Activated CD8-positive, alpha-beta T cell treated with anti-CD3 and anti-CD28 coated beads for 36 hours (primary cell): ENCODE measurements at places on chromosomes 3 and 15. TPM values are rescaled to one million over a fixed set of nuclear protein-coding genes. Genes with fewer than 3 reads are reported as not detected.

Gene BMF
- total RNA-seq = 4.2 TPM

Gene PDCD6IP
- 146 TPM for total RNA-seq

Gene MESP1
- 3.4 TPM for total RNA-seq

Gene ALDH1A2
- 1.4 TPM for total RNA-seq

Gene GRIP2
- not detected for total RNA-seq

Gene NR1I2
- total RNA-seq = 1.0 TPM

Gene RUVBL1
- total RNA-seq = 99.5 TPM

Gene TLR9
- 2.0 TPM for total RNA-seq

Gene ARHGAP11A
- total RNA-seq = 92.3 TPM

Gene HYAL1
- not detected for total RNA-seq

Gene CLRN1
- not detected for total RNA-seq

Gene PLCH1
- 0.20 TPM for total RNA-seq

Gene SEMA6D
- not detected for total RNA-seq

- peak; percentile 25 for DNase-seq
Observed at GRCh38 chr3:71641674-71642073, 58.1 kb upstream of the FOXP1 start.

GRCh38 chr3:73784686-73785392, 160.1 kb upstream of the PDZRN3 start:
- no peak for DNase-seq

DNA sequence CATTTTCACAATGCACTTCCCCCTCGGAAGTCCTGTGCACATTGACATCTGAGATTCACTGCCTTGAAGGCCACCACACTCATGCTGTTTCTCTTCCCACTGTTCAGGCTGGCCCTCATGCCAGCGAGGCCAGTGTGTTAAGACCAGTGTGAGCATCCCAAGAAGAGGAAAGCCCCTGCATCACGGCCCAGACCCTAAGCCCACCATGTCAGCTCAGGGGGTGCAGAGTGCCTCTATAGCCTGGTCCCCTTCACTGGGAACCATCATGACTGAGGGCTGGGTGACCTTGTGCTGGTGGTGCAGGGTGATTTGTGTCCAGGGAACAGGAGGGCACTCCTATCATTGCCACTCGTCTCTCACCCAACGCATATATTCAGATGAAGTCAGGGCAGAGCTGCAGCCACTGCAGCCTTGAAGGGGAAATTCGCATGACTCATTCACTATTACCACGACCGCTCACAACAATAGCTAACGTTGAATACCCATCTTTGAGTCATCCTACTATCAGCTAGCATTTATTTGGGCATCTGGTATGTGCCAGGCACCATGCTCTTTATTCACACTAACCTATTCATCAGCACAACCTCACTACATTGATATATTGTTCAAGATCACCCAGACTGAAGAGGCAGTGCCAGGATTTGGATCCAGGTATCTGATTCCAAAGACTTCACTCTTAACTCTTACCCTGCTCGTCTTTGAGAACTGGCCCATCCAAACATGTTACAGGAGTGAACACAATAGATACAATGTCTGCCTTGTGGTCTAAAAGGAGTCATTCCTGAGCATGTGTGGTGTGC, 58.8 kb upstream of the SLC6A11 start:
- peak; percentile 32 for DNase-seq

GRCh38 chr3:81888914-81889557, 127.6 kb upstream of the GBE1 start:
- DNase-seq = no peak

- no peak for DNase-seq
Observed at GRCh38 chr3:120062474-120062873, 31.8 kb downstream of the GSK3B start.

DNA sequence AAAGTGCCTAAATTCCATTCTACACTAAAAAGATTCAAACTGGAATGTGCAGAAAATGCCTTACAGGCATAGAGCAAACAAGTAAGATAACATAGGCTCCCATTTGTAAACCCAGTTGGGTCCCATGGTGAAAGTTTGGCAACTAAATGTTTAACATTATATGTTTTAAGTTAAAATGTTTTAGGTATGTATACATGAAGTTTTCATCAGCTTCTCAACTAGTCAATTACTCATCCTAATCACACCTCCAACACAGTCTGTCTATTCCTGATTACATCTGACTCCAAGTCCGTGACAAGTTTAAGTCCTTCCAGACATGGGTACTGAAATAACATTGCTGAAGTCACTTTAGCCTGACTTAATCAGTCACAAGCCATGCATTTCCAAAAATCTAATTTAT, 25.0 kb downstream of the MYLK start:
- DNase-seq = no peak

DNA sequence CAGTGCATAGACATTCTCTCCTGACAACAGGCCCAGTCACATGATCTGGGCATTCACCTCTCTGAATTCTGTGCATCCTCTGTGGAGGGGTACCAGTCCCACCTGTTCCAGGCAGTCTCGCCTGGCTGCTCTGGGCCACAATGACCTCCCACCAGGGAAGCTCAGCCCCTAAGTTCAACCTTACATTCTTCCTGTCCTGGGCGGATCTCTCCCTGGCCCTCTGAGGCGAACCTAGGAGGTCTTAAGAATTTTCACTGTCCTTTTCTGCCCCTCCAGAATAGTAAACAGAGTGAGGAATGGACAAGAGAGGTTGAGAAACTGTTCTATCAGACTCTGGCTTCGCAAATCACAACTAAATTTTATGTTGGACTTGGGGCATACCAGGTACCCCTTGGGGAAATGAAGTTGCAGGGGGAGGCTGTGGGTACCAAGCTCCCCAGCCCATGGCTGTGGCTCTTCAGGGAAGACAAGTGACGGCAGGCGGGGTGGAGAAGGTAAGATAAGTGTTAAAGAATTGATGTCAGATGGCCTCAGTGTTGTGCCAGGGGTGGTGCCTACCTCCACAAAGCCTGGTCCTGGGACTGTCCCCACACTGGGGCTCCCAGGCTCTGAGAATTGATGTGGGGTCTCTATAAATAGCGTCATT, 5.3 kb downstream of the SCN5A start:
- DNase-seq = no peak

DNA sequence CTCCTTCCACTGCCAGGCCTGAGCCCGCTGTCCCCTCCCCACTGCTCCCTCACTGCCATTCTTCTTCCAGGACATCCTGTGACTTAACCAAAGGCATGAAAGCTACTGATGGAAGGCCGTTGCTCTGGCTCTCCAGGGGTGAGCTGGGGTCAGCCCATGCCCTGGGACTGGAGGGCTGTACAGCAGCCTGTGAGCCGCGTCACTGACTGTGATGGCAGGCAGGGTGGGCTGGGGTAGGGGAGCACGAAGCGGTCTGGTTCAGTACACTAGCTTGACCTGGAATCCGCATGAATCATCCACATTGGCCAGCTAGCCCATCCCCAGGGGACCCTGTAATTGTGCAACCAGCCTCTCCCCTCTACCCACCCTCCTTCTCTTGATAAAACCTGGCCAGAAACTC, 30.8 kb downstream of the CORO2B start:
- no peak for DNase-seq

DNA sequence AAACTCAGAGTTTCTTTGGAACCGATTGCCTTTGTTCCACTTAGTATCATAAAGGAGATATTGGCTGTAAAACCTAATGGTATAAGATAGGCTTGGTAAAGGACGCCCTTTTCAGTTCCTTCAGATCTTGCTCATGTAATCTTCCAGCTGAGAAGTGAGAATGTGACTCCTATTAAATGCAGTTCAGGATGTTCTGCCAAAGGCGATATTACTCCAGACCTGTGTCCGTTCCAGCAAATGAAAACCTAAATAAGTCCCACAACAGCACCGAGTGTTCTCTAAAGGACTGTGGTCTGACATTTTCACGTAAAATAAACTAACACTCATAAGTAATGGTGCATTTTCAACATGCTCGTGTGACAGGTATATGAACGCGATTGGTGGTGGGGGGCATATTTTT, 276.2 kb downstream of the FEZF2 start:
- no peak for DNase-seq

DNA sequence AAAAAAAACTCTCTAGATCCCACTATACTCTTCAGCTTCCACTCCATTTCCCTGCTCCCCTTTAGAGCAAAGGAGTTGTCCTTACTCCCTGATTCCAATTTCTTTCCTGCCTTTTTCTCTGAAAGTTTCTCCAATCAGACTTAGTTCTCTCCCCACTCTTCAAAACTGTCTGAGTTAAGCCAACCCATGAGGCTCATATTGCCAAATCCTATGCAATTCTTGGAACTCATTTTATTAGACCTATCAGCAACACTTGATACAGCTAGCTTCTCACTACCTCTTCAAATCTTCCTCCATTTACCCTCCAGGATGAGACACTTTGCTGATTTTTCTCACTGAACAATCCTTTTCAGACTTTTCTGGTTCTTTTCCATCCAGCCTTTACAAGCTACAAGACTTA, 233.1 kb downstream of the THRB start:
- no peak for DNase-seq

DNA sequence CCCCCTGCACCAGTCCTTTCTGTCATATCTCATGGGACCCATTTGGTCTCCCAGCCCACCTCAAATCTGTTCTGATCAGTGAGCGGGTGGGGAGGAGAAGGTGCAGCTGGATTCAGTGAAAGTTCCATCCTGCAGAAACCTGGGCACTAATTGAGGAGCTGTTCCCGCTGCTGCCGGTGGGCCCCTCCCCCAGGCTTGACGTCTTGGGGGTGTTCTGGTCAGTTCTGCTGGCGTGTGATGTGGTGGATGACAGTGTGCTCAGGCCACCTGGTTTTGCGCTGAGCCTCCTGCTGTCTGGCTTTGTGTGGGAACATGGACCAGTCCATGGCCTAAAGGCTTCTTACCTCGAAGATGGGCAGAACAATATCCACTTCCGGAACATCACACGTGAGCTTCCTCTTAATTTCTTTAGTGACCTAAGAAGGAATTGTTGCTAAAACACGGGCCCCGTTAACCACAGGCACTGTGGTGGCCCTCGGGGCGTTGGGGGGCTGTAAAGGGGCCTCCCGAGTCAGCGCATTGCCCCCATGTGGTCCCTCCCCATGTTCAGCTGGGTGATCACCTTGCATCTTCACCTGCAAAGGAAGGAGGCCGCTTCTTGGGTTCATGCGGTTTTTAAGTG, 59.7 kb downstream of the RGMA start:
- DNase-seq = no peak

- DNase-seq = no peak
Observed at GRCh38 chr3:16474920-16475319, 38.6 kb downstream of the RFTN1 start.

DNA sequence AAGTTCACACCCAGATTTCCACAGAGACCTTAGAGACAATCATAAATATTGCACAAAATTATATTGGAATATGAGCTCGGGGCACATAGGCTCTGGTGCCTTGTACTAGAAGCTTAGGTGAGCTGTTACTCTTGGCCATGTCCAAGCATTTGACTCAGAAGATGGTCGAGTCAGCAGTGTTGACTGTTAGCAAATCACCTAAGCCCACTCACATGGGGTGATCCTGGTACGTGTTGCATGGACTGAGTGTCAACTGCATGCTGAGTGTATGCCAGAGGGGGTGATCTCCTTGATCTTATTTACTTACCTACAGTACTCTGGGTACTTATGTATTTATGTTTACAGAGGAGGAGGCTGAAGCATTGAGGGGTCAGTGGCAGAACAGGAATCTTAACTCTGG, 14.0 kb downstream of the SMAD3 start:
- no peak for DNase-seq

DNA sequence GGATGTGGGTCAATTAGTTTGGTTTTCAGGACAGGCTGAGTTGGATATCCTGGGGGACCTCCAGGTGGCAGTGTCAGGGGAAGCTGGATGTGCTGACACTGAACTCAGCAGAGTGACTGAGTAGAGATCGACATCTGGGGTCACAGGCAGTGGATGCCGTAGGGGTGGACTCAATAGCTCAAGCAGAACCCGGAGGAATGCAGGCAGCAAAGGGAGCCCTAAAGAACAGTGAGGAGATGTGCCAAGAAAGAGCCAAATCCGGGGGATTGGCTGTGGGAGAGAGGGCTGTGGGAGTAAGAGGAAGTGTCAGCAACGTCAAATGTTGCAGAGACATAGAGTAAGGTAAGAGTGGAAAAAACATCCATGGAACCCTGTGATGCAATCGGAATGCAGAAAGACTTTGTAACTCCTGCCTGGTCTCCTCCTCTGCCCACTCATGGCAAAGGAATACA, 11.6 kb downstream of the CCR5AS start:
- DNase-seq = no peak

DNA sequence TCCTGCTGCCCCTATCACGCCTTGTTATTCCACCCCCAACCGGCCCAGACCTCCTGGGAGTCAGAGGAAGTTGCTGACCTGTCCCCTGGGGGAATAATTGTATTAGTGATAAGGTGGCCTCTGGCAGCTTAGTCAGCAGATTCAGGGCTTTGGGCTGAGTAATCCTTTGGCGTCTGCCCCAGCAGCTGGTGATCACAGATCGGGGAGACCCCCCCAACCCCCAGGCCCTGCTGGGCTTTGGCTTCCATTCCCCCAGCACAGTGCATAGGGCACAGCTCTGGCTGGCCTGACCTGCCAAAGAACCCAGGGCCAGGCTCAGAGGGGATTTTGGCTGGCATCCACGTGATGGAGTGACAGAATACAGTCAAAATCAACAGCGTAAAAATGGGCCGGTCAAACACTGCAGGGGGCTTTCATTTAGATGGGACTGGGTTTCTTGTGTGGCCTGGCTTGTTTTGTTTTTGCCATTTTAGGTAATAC, 3.9 kb upstream of the NR2E3 start:
- DNase-seq = no peak

DNA sequence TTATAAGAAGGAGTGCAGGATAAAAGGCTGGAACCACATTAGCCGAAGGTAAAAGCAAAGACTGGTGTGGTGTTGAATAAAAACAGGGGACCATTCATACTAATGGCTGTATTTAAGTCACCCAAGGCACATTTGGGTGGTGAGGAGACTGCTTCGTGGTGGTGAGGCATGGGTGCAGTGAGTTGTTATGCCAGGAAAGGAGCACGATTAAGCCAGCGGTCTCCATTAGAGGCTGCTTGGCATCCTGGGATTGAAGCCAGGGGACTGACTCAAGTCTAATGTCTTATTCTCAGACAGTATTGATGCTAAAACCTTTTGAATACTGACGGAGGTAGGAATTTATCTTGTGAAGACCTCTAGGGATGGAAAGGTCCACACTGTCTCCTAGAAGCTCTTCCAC, 21.9 kb downstream of the FEM1B start:
- no peak for DNase-seq
